ENCODE measurements at places on chromosomes 4 and X.
A peak's percentile ranks its signal among the peaks of the same experiment; 100 is the strongest.

DNA sequence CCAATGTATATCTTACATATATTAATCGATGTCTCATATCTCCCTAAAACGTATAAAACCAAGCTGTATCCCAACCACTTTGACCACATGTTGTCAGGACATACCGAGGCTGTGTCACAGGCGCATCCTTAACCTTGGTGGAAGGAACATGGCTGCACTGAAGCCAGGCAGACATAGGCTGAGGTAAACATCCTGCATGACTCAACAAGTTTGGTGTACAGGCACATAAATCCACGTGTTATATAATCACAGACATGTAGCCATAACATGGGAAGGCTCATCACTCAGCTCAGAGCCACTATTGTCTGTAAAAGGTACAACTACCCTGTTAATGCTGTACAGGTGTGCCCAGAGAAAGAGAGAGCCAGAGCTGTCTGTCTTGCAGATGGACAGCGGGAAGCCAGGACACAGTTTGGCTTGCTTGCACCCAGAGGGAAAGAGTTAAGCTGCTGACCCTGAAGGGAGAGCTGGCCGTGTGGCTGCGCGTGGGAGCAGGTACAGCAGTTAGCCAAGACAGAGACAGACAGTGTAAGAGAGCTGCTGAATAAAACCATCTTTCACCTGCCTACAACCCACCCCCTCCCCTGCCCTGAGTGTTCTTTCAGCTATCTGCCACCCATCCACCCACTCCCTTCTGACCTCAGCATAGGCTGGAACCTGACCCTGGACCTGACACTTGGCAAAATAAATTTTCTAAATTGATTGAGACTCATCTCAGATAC is 22.3 kb upstream of the ZBTB33 start:
- DNase-seq: no peak

- no peak for DNase-seq
These were observed 109.6 kb downstream of the DRD5 start for GRCh38 chr4:9891056-9891455.

DNA sequence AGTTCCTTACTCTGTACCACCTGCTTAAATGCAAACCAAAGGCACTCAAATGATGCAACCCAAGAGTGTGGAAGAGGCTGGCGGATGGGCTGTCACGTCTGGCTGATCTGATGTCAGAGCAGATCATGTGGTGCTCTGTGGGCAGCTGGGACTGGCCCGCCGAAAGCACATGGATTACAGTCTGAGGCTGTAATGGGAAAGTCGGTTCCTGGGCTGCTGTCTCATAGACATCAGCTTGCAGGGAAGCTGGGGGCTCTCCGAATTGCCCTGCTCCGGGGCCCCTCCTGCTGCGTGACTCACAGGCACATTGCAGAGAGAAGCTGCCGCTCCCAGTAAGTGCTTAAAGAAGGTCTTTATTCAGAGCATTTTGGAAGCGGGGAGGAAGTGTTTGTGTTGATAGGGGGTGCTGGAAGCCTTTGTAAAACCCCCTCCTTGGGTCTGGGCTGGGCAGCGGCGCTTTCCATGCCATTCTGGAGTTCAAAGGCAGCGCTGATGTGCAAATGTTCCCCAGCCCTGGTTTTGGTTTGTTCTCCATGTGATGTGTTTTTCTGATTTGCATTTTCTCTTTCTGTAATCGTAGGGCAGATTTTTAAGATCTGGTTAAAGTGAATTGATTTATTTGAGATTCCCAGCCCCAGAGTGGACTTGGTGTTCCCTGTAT is 181.1 kb downstream of the LARP7 start:
- DNase-seq: peak; percentile 94

DNA sequence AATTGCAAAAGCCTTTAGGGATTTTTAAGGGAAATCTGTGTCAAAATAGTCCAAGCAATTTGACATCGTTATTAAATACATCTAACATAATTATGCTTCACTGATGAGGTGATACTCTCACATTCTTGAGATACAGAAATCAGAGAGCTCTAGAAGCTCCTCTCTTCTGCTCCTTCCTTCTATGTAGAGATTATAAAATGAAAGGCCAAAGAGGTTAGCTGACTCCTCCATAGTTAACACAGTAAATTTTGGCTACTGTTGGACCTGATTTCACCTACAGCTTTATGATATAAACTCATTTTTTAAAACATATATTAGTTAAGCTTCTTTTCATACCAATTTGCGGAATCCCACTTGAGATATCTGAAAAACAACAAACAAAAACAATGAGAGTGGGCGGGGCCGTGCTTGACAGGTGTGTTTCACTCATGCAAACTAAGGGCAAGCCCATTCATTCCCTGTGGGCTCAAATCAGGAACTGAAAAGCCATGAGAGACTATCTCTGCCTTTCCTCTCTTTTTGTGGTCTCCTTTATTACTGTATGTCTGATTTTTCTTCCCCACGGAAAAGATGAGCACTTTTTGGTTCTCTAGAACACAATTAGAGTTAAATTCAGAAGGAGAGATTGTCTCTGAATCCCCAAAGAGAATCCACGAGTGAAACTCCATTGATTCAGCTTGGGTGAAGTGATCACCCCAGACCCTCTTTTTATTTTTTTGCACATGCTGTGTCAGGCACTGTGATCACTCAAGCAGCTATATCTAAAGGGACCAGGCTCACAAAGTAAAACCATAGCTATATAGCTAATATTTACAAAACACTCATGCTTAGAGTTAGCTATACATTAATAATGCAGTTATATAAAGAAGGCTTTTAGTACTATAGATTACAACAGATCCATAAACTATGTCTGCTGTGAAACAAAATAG is 566.3 kb downstream of the IL15 start:
- DNase-seq: no peak

DNA sequence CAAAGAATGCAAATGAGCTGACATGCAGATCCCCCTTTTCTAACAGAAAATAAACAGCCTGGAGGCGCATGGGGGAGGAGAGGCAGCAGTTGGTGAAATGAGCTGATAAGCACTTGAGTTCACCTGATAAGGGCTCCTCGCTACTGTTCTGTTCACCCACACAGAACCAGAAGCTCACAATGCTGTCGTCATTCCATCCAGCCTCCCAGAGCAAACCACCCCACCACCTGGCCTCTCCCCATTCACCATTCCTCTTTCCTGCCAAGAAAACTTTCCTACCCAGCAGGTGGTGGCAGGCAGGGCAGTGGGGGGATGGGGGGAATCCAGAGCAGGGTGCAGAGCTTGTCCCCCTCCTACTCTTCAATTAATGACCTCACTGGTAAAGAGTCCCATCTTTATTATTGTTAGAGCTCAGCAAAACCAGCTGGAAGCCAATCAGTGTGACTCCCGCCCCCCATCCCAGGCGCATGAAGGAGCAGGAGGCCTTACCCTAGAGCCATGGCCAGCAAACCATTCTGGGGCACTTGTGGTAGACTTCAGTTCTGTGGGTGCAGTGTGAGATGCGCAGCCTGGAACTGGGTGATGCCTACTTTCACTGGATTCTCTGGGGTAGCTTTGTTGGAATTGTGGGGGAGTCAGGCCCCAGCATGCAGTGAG is 350.3 kb downstream of the ZIC3 start:
- DNase-seq: no peak

DNA sequence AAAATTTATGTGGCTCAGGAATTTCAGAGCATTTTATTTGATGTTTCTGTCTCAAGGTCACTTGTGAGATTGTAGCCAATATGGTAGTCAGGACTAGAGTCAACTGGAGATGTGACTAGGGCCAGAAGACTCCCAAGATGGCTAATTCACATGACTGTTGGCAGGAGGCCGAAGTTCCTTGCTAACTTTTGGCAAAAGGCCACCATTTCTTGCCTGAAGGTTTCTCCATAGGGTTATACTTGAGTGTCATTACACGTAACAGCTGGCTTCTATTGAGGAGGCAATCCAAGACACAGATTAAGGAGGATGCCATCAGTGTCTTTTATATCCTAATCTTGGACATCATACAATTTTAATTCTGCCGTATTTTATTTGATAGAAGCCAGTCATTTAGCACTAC is 162.3 kb upstream of the MAOA start:
- DNase-seq: no peak

GRCh38 chrX:40418146-40418812 is 162.5 kb upstream of the ATP6AP2 start:
- no peak for DNase-seq

- no peak for DNase-seq
These were observed 10.8 kb downstream of the FTHL17 start for GRCh38 chrX:31061091-31061490.

GRCh38 chr4:99436462-99436861 is 1.3 kb upstream of the ADH7 start:
- DNase-seq: no peak

DNA sequence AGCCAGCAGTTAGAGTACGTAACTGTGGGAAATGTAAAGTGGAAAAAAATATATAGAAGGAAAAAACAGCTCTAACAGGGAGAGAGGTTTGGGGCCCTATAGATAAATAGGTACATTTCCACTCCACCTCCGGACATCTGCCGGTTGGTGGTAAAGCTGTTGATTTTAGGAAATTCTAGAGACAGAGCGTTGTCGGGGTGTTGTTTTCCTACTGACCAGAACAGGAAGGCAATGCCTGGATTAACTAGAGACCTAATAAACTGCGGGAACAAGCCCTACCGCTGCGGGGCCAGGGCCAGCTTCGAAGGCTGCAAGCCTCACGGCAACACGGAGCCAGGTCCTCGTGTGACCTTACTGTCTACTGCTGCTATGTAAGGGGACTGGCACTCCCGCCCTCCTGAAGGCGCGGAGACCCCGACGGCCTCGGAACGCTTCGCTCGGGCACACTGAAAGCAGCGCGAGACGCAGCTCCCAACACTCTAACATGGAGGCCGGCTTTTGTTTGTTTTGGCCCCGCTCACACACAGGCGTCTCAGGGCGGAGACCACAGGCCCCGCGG is 702 bp upstream of the CDKN2AIP start:
- peak; percentile 62 for DNase-seq

DNA sequence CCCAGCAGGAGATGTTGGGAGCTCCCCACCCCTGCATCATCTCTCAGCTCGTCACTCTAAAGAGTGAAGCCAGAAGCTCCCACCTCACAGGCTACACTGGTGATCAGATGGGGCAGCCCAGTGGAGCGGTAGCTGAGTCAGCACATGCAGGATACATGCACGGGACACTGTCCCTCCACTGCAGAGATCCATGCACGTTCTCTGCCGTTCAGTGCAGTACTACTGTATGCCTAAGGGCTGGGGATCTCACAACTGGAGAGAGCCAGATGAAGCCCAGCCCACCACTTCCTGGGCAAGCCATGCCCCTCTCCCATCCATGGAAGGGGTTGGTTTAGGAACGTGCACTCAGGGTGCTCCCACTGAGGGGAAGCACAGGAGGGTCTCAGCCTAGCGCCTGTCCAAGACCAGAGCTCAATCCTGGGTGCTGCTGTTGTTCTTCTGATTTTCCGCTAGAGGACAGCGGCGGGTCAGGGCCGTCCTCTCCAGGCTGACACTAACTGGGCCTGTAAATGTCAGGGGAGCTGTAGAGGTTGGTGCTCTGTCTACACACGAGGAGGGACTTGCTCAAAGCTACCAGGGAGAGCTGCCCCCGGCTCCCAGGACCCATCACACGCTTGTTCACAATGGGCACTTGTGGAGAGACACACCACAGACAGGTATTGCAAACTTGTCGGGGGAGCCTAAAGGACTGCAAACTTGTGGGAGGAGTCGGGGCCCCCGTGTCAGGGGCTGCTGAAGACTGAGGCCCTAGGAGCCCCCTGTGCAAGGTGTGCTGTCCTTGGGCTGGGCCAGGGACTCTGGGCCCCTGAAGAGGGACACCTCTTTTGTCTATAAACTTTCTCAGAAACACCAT is 18.2 kb upstream of the ABLIM2 start:
- peak; percentile 84 for DNase-seq

GRCh38 chrX:21940356-21940829 is at the start of gene SMS:
SMS (plus strand) TSS chrX:21940709; CDS start chrX:21940825, 116 bp downstream.
- peak; percentile 88 for DNase-seq

- no peak for DNase-seq
These were observed 7.3 kb upstream of the AR start for GRCh38 chrX:67536564-67536963.

DNA sequence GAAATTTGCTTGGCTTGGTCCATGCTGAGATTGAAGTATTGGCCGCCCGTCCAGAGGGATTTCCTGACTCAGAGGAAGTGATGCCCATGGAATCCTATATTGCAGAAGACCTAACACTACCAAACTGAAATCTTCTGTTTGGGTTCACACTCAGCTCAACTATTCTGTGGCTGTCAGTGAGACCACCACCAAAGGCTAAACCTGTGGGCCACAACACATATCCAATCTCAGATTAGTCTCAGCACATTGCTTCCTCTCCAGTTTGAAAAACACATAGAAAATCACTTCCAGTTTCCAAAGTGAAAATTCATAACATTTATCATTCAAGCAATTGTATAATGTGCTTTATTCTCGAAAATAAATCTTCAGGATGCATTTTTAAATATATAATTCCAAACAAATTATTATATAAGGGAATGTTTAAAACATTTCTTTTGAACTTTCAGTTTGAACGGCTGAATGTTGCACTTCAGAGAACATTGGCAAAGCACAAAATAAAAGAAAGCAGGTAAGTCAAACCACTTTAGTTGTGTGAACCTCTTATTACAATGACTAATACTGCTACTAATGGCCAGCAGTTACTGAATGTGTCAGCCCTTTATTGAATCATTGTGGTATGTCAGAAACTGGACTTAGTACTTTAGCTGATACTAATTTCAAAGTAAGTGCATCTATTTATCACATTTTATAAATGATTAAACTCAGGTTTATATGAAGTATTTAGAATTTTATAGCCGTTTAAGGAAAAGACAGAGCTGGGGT is 37.0 kb downstream of the GUCY1A1 start:
- no peak for DNase-seq

- no peak for DNase-seq
These were observed 91.9 kb downstream of the EGF start for GRCh38 chr4:110004556-110004955.

DNA sequence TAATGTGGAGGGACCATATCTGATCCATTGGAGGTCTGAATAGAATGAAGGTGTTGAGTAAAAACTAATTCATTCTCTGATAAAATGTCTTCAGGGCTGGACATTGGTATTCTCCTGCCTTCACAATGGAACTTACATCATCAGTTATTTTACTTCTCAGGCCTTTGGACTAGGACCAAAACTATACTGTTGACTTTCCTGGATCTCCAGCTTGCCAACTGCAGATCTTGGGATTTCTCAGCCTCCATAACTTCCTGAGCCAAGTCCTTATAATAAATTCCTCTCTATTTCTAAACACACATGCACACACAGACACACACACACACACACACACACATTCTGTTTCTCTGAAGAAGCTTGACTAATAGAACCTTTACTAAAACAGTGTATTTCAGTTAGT is 1858.6 kb upstream of the ADGRL3 start:
- DNase-seq: no peak

Data from GM03348 (cell line).